ENCODE measurements at places on chromosomes 2 and 18.

- no peak for DNase-seq
Measured at GRCh38 chr18:45291621-45292615, 323.4 kb upstream of the SLC14A2 start.

GRCh38 chr18:25284861-25285550, 67.0 kb downstream of the ZNF521 start:
- no peak for DNase-seq

DNA sequence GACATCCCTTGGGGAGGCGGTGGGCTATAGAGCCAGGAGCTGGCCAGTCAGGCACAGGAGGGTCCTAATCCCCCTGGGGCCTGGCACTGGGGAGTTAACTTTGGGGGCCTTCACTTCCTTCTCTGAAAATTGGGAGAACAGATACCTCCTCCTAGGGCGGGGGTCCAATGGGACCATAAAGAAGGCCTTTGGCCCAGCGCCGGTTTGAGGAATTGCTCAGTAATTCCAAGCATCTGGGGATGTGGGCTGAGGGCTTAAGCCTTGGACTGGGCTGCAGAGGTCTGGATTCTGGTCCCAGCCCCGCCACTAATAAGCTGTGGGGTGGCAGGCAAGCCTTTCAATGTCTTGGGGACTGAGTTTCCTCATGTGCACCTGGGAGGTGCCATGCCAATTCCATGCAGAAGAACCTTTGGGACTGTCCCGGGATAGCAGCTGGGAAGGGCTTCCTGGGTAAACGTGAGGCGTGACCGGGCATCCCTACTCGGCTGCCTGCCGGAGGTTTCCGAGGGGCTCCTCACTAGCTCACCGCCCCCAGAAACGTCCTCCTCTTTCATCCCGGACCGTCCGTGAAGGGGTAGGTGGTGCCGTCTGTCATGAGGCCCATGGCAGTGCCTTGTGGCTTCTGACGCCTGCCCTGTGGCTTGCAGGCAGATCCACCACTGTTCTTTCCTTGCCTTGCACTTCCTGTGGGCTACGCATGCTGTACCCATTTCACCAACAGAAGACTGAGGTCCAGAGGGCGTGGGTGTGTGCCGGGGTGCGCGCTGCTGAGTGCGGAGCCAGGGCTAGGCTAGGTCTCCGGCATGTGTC, 67.4 kb upstream of the HPCAL1 start:
- no peak for DNase-seq

DNA sequence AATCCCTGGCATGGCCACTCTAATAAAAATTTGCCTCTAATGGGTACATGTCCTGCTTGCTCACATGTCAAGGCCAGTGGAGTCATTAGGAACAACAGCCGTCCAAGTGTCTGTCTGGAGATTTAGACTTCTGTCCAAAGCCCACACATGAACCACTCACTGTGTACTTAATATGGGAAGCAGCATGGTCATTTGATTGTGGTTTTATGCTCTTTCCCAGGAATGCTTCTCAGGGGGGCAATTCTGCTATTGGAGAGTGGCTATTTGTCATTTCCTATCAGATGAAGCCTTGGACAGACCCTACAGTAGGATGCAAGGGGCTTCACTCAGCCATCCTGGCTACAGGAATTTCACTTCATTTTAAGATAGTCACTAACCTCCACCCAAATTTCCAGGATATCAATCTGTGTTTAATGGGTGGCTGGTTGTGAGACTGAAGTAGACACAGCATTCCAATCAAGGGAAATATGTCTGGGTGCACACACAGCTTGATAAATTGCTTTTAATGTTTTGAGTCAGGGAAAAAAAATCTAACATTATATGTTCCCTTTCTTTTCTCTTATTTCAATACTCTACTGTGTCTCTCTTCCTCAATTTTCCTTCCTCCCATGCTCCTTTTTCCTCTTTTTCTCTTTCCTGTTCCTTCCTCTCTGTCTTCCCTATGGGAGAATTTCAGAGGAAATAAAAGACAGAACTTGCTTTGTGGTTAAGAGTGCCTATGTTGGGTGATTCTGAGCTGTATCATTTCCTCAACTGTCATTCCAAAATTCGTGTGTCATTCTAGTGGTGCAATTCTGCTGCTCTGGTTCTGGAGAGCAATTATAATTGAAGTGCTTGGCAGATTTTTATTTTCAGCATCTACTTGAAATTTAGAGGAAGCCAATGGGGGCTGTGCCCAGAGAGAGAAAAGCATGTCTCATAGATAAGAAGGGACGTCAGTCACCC, 320.1 kb downstream of the OSR1 start:
- no peak for DNase-seq

DNA sequence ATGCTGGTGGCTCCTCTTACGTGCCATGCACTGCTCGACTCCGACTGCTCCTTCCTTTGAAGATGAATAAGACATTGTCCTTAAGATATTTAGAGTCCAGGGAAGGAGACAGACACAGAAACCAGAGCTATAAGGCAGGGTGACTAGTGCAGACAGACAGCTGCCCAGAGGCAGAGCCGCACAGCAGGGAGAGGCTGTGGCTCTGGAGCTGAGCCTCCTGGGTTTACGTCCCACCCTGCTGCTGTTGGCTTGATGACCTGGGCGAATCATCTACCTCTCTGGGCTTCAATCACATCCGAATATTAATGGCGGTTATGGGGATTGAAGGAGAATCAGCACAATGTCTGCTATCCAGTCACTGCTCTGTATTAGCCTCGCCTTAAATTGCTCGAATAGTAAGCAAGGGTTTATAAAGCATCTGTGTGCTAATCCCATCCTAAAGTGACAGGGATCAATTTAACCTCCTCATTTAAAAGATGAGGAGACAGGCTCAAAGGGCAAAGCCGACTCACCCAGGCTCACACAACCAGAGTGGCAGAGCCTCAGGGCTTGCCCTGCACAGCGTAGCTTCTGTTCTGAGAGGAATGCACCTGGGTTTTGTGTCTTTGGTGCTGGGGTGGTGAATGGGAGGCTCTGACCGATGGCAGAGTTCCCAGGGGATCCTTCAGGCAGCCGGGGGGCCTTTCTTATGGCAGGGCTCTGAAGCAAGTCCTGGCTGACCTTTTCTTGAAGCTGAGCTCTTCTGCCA, 284.1 kb downstream of the MYCN start:
- no peak for DNase-seq

- no peak for DNase-seq
Measured at GRCh38 chr18:50359806-50360205, 15.0 kb upstream of the SKA1 start.

DNA sequence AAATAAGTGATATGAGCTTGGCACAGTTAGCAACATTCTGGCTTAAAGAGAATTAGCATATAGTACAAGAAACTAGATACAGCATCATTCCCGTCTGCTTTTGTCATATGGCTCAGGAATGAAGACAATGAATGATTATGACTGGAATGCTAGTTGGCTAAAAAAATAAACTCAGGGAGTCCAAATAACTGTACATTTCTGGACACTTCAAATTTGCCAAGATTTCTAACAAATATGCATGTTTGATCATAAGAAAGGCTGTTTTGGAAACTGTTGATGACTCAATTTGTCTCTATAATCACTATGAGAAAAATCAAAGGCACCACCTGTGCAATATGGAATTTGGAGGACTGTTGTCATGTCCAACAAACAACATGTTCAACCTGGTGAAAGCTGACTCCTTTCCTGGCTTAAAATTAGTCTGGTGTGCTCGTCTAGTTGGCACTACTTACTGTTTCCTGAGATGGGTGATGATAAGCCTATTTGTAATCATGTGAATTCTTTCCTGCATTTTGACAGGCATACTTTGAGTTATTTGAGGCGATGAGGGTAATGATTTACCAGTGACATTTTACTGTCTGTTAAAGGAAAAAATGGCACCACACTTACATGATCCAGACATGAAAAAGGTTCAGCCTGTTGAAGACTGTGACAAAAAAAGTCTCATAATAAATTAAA, 133.9 kb upstream of the CDH20 start:
- no peak for DNase-seq

DNA sequence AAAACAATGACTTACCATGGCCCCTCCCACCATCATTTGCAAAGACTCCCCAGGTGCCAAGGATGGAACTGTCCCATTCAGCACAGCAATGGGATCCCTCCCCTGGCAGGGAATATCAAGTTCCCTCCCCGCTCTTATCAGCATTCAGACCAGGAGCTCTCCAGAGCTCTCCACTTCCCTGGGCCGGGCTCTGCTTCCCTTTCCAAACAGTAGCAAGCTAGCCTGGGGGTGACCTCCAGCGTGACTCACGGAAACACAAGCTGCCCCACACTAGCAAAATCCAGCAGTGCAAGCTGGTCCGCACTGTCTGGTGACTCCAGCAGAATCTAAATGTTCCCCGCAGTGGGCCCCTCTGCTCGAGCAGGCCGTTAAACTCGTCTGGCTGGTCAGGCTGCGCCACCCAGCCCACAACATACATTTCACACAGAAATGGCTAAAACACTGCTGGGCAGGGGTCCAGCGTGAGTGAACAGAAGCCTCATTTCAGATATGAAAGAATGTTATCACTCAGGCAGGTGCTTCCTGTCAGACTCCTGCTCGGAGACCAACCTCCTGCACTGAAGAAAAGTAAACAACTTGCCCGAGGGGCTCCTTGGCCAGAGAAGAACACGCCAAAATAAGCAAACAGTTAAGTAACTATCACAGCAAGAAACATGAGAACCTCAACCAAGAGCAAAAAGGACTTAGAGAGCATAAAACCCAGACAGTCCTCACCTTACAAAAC, 33.9 kb downstream of the STAT1 start:
- DNase-seq, result no peak

GRCh38 chr2:117875786-117876185, 61.3 kb downstream of the DDX18 start:
- DNase-seq, result no peak

- DNase-seq, result no peak
Measured at GRCh38 chr2:3769766-3770165, 66.4 kb downstream of the DCDC2C start.

- no peak for DNase-seq
Measured at GRCh38 chr2:109351164-109351756, 222.3 kb downstream of the SH3RF3 start.

- no peak for DNase-seq
Measured at GRCh38 chr2:160097326-160097725, 34.9 kb upstream of the PLA2R1 start.

DNA sequence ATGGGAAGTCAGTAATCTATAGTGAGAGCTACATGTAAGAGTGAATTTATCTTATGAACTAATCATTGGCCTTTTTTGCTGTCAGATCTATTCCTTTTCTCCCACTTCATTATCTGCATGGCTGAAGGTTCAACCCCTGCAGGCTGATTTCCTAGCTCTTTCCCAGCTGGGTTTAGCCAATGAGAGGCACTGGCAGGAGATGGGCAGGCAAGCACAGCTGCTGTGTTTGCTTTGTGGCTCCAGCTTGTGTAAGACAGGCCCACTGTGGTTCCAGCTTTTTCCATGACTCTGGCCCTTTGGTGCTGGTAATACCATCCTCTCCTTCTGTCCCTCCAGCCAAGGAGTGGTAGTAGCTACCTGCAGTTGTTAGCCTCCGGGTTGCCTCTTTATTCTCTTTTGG, 248.8 kb downstream of the PLCL1 start:
- DNase-seq, result no peak

GRCh38 chr2:38279201-38279600, 97.9 kb downstream of the ATL2 start:
- no peak for DNase-seq

GRCh38 chr2:68466361-68466777, 725 bp downstream of the FBXO48 start:
- peak; percentile 57 for DNase-seq

DNA sequence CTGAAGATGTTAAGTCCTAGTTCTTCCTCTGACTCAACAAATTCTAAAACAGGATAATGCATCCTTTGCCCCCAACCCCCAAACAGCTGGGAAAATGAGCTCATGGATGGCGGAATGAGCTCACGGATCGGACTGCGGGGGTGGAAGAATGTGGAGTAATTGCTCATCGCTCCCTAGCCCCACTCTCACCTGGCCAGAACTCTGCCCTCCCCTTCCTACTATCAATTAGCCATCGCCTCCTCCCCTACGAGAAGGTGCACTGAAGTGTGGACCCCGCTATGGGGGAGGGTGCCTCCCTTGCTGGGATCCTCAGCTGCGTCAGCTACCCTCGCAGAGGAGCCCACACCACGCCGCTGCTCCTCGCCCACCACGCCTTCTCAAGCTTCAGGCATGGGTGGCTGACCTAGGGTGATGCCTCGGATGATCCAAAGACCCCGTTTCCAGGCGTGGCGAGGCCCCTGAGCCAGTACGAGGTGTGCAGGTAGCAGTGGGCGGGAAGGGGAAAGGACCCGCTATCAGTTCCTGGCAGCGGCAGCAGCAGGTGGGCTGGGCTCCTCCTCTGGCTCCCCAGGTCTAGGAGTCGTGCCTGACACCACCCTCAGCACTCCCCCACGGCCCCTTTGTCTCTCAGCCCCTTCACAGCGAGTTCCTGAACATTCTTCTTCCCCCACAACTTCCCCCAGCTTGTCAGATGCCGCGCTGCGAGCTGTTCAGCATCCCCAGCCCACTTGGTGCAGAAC, 82.1 kb upstream of the POMC start:
- DNase-seq, result peak; percentile 67

DNA sequence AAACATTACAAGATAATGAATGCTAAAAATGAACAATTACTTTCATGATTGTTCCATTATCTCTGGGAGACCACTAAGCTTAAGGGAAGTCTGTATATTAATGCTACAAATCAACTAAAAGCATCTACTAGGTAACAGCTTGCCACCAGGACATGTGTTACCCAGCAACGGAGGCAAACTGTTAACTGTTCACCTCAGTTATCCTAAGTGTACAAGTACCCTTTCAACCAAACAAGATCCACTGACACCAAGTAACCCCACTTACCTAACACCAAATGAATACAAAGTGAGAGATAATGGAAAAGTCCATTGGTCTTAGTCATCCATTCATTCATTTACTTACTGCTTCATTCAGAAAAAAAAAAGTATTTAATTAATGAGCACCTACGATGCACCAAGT, 54.7 kb upstream of the KIDINS220 start:
- no peak for DNase-seq

GRCh38 chr2:26033270-26033817, 540 bp upstream of the RAB10 start:
- no peak for DNase-seq

GRCh38 chr2:154623819-154624218, 74.7 kb upstream of the KCNJ3 start:
- no peak for DNase-seq

Data from activated T-cell treated with anti-CD3 and anti-CD28 coated beads, Interleukin-2, amount 50 U/mL, for 24 hours (primary cell).